ENCODE measurements at places on chromosomes 4 and X. TPM values are rescaled to one million over a fixed set of nuclear protein-coding genes. Genes with fewer than 3 reads are reported as not detected.

The IL3RA gene
- 0.19 TPM for total RNA-seq

The SLC10A4 gene
- 0.28 TPM for total RNA-seq

The CSAG2 gene
- total RNA-seq: not detected

The WDR17 gene
- total RNA-seq: 0.58 TPM

The PLP1 gene
- under 0.01 TPM for total RNA-seq

The CLNK gene
- not detected for total RNA-seq

The PCGF3 gene
- 33.4 TPM for total RNA-seq

The IQCM gene
- total RNA-seq: not detected

Measured in regular cardiac myocyte (primary cell).